ENCODE measurements at places on chromosomes 7 and 10.

- DNase-seq, result no peak
Observed at GRCh38 chr7:91949221-91950009, 8.8 kb downstream of the AKAP9 start.

GRCh38 chr10:128924918-128925317 is 542.1 kb upstream of the MGMT start:
- DNase-seq, result no peak

GRCh38 chr10:130757271-130757670 is 554.2 kb downstream of the TCERG1L start:
- no peak for DNase-seq

- DNase-seq, result no peak
Observed at GRCh38 chr7:133300811-133301210, 47.9 kb downstream of the EXOC4 start.

DNA sequence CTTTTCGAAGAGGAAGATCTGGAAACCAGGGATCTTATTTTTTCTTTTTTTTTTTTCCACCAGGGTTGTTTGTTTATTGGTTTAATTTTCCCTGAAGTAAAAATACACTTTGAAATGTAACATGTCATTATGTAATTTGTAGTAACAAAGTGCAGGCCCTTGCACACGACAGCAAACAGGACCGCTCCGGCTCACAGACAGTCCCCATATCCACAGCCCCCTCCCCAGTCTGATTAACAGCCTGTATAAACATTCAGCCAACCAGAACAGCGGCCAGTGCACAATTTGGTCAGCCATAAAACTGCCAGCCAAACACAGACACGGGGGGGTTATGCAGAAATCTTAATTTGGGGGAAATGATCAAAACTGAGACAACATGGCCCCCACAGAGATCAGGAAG is 431.6 kb upstream of the NPVF start:
- DNase-seq, result no peak

GRCh38 chr10:62170732-62171131 is 97.9 kb downstream of the RTKN2 start:
- no peak for DNase-seq

GRCh38 chr10:35372329-35372728 is 36.0 kb downstream of the CCNY start:
- DNase-seq, result no peak

DNA sequence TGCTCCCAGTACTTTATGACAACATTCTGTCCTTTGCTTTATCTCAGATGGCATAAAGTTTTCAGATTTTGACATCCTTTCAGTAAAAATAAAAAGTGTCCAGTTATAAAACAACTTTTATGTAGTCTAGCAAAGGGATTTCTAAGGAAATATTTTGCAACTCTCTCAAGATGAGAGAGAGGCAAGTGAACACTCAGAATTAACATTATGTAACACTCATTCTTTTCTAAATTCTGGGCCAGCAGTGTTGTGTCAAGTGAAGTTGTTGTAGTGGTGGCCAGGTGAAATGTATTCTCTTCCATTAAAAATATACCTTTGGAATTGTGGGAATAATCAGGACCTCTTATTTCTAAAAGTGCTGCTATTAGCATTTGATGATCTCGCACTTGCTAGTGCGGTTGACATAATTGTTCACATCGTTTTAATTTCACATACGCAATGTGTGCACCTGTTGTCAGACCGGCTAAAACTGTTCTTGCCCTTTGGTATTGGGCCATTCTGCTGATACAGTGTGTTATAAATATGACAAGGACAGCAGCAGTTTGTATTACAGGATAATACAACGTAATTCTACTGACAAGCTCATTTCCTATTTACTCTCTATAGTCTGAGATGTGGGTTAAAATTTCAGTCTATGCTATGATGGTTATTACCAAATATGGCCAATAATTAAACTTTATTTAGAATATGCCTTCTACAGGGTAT is 23.8 kb downstream of the CPED1 start:
- DNase-seq, result no peak

GRCh38 chr7:150924369-150924781 is 53.7 kb downstream of the KCNH2 start:
- DNase-seq, result no peak

GRCh38 chr10:123581656-123582055 is 84.5 kb upstream of the GPR26 start:
- DNase-seq, result no peak

DNA sequence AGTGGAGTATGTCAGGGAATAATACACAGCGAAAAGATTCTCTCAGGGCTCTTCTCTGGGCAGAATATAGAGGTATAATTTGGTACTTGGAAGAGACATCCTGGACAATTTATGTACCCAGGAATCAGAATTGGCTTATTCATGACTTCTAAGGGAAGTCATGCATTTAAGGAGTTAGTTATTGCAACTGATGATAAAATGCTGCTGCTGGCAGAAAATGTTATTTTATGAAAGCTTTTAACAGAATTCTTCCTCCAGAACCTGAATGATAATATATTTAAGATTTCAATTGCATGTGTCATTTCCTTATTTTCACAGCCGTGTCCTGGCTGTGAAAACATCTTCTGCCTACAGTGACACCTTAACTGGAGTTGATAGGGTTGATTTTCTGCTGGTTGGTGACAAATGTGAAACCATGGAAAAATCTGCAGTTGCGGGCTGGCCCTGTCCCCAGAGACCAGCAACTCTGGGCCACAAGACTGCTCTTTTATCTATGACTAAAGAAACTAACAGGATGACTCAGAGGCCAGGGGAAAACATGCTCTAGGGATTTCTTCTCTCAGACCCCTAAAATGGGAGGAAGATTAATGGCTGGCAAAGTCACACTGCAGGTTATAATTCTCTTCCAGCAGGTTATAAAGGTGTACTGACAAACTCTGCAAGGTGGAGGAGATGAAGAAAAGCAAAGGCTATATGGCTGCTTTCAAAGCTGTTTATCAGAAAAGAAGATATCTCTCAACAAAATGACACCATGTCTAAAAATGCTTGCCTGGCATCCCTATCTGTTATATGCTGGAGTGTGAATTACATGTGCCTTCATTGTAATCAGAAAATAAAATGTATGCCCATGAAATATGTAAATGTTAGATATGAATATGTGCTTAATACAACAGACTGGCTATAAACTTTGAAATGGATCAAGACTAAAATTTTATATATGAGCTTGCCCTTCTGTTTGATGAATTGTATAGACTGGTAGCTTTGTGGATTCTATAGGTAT is 12.1 kb upstream of the TRUB1 start:
- DNase-seq, result no peak

DNA sequence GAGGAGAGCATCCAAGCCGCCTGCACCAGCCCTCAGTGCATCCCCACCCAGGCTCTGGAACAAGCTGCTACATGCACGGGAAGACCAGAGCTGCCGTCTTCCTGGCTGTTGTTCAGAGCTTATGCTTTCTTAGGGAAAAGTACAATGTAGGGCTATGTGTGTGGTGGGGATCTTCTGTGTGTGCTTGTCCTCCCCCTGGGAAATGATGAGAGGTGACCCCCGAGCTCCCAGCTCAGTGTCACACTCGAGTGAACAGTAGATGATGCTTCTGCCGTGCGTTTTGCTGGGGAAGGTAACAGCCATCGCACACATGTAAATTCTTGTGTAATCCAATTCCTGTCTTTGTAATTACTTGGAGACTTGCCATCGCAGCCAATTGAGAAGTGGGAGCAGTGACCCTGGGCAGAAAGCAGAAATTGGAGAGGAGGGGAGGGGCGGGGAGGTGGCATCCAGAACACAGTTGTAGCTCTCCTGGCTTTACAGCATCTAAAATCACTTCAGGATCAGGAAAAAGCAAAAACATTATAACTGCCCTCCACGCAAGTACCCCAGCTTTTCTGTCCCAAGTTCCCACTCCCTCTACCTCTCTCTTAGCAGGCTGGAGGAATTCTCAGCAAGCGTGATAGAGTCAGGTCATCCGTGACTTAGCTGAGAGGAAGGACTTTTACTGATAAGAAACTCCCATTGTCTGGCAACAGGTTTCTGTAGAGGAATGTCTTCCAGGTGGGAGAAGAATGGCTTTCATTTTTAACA is 149.6 kb downstream of the TCF7L2 start:
- DNase-seq, result peak; percentile 52

DNA sequence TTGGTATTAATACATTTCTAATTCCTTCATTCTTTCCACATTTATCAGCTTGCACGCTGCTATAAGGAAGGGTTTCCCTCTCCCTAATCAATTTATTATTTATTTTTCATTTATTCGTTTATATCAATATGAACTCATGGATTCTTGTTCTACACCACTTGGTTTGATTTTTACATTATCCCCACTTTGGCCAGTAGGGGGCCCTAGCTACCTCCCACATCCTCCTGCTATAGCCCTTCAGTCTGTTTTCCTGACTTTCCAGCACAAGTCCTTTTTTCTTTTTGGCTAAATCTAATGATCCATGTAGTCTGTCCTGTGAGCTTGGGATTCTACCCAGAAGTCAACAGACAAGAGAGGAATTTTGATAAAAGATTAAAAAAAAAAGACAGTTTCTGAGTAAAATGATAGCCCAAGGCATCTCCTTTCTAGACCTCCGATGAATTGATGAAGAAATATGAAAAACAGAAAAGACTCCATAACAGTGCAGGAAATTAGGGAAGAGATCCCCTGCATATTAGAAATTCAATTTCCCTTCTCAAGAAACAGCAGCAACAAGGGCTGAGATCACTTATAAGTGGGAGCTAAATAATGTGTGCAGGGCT is 47.7 kb downstream of the LYZL2 start:
- DNase-seq, result no peak

GRCh38 chr7:93375603-93376002 is 143.4 kb downstream of the VPS50 start:
- no peak for DNase-seq

DNA sequence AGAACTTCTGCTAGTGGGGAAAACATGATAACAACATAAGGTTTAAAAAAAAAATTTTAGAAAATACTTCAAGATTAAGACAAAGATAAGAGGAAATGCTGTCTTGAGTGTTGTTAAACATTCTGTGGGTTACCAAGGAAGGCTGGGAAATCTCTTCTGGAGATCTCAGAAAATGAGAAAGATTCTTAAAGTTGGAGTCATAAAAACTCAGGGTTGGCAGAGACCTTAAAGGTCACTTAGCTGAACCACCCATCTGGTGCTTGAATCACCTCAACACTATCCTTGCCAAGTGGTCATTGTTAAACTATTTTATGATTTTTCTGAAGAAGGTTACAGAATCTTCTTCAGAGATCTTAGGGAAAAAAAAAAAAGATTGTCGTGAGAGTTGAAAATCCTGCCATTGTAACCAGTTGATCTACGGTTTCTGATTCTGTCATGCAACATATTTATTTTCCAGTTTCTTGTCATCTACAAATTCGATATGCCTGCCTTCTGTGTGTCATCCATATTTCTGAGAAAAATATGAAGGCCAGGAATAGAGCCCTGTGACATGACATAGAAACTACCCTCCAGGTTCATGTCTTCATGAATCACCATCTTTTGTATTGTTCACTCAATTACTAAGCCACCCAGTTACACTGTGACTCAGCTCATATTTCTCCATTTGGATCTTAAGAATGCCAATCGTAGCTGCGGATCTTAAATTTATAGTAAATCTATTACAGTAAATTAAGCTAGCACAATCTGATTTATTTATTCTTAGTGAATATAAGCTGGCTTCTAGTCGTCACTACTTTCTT is 179.2 kb downstream of the ST7 start:
- no peak for DNase-seq

- no peak for DNase-seq
Observed at GRCh38 chr7:101998906-101999240, 181.4 kb downstream of the CUX1 start.

DNA sequence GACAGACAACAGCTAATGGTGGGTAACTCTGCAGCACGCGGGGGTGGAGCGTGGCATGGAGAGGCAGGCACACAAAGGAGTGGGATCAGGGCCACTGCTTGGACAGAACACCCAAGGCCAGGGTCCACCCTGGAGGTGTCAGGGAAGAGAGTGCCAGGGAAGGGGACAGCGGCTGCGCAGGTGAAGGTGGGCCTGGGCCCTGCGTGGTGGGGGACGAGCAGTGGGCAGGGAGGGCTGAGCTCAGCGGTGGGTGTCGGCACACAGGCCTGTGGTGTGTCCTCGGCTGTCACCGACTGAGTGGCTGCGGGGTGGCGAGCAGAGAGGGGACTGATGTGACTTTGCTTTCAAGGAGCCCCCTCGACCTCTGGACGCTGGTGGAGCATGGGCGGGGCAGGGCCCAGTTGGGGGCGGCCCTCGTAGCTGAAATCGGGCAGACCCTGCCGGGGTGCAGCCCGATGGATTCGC is 8.4 kb upstream of the SCART1 start:
- no peak for DNase-seq

DNA sequence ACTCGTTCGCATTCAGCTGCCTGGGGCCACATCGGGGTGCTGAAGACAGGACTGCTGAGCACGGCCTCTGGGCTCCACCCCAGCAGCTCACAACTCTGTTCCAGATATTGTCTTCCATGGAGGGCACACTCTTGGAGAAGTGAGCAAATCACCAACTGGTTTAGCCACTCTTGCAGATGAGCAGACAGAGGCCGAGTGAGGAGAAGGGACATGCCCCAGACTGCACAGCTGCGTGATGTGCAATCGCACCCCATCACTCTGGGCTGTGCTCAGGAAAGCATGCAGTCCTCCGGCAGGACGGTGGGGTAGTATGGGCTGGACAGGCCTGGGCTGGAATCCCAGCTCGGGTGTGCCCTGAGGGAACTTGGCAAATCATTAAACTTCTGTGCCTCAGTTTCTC is 111.6 kb downstream of the FAM53B start:
- no peak for DNase-seq

DNA sequence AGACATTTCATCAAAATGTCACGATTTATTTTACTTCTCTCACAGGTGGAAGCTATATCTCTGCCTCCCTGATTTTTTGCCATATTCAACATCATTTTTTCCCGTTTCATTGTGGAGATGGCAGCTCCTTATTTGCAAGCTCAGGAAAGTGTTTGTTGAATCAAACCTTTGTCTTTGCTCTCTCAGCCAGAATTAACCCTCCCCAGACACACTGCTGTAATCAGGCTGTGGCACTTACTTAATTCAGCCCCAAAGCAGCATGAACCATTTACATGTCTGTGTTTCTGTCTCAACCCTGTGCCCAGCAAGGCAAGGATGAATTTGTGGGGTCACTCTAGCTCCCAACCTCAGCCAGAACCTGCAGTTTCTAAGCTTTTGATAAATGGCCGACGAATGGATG is 397.2 kb downstream of the TCERG1L start:
- DNase-seq, result no peak

GRCh38 chr7:20744954-20745446 is 41.7 kb downstream of the SP8 start:
- peak; percentile 57 for DNase-seq

DNA sequence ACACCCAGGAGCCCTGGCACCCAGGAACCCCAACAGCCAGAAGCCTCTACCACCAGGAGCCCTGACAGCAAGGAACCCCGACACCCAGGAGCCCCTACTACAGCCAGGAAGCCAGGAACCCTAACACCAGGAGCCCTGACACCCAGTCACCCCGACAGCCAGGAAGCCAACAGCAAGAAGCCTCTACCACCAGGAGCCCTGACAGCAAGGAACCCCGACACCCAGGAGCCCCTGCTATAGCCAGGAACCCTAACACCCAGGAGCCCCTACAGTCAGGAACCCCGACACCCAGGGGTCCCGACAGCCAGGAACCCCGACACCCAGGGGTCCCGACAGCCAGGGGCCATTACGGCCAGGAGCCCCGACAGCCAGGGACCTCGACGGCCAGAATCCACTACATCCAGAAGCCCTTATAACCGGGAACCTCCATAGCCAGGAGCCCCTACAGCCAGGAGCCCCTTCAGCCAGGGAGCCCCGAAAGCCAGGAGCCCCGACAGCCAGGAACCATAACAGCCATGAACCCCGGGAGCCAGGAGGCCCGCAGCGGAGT is 440 bp upstream of the GLRX3 start:
- no peak for DNase-seq

- no peak for DNase-seq
Observed at GRCh38 chr7:46150202-46150601, 229.1 kb upstream of the IGFBP3 start.
